ENCODE measurements at places on chromosomes 7 and 10.

GRCh38 chr7:25798344-25798743, 353.7 kb upstream of the NFE2L3 start:
- no peak for DNase-seq

GRCh38 chr10:29736366-29737073, 101.7 kb upstream of the SVIL start:
- peak; percentile 58 for DNase-seq

- no peak for DNase-seq
Observed at GRCh38 chr10:44968091-44968490, 8.5 kb downstream of the RASSF4 start.

DNA sequence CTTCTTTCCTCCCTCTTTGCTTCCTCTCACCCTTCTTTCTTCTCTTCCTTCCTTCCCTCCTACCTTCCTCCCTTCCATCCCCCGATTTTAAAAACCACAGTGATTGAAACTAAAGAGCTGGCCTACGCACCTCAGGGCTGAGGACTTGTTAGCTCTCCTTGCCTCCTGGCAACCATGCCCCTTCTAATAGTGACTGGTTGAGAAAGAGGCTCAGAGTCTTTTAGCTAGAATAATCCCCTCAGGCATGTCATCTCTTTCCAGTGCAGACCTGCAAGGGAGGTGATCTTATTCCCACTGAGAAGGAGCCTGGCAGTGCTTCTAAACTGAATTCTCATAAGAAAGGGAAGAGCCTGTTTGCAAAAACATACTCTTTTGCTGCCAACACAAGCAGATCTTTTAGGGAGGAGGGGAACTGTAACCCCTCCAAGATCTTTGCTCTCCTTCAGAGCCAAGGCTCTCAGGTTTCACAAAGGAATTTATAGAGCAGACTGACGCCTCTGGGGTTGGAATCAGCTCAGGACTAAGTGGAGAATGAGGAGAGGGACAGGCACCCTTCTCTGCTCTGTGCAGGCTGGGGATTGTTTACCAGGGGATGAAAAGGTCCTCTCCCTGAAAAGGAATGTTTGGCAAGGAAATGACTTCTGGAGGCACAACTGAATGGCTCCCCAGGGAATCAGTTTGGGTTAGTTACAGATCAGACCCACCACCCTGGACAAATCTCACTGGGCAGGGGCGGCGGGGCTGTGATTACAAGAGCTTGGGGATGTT, 9.4 kb upstream of the ANKRD1 start:
- peak; percentile 27 for DNase-seq

DNA sequence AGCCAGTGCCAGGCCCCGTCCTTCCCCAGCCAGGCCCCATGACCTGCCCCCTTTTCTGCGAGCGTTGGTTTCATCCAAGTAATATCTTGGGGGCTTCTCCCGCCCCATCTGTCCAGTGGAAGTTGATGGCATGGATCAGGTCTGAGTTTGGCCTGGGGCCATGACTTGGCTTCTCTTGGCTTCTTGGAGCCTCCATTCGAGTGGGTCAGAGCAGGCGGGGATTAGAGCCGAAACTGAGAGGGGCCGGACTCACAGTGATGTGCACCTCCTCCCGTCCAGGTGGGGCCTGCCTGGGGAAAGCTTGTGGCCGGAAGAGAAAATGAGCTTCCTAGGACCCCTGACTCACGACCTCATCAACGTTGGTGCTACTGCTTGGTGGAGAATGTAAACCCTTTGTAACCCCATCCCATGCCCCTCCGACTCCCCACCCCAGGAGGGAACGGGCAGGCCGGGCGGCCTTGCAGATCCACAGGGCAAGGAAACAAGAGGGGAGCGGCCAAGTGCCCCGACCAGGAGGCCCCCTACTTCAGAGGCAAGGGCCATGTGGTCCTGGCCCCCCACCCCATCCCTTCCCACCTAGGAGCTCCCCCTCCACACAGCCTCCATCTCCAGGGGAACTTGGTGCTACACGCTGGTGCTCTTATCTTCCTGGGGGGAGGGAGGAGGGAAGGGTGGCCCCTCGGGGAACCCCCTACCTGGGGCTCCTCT, 15.1 kb upstream of the LIMK1 start:
- no peak for DNase-seq

DNA sequence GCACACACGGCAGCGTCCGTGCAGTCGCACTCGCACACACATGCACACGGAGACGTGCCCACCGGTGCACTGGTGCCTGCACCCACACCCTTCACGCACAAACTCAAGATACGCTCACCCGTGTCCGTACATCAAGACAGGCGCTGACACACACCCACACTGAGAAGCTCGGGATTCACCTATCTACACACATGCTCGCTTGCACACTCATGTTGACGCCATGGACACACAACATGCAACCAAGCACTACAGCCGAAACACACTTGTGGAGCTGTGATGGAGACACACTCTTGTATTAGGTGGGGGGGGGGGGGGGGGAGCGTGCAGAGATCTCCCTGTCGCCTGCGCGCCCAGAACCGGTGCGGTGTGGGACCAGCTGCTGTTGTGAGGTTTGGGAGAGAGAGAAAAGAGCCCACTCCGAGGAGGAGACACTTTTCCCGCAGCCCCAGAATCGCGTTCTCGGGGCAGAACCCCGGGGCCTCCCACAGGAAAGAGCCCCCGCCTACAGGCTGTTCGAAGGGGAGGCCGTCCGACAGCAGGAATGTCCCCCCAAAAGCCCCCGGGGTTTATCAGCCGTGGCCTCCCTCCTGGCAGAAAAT, 605 bp upstream of the NFKB2 start:
- DNase-seq, result no peak

DNA sequence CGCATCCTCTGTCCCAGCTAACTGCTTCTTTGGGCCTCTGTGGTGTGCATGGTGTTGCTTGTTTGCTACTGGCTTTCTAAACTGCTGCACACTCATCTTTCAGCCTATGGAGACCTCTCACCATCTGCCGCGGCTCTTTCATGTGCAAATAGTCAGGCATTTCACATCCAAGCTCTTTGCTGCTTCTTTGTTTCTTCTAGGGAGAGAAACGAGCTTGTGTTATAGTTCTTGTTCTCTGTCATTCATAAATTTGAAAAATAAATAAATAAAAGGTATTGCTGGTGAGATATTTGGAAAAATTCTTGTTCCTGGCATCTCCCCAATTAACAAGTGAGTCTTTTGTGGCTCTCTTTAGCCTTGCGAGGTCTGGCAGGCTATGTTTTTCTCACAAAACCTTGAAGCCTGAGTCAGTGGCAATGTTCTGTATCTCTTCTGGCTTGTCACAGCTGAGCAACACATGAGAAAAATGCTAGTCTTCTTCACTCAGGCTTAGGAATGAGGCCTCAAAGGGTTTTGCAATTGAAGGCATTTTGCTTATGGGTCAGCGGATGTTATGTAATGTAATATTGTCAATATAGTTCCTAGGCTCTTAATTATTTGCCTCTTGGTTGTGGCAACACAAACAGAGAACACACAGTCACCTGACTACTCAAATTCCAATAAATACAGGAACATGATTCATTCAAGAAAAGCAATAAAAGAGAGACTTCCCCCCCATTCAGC, 274.0 kb downstream of the FRMD4A start:
- DNase-seq, result no peak

- DNase-seq, result no peak
Observed at GRCh38 chr10:86712317-86712707, 44.0 kb downstream of the LDB3 start.

- no peak for DNase-seq
Observed at GRCh38 chr7:44976746-44977196, 2.0 kb downstream of the MYO1G start.

- DNase-seq, result peak; percentile 33
Observed at GRCh38 chr7:111730476-111731300, 168.4 kb upstream of the IMMP2L start.

- no peak for DNase-seq
Observed at GRCh38 chr10:107028236-107028635, 136.3 kb downstream of the SORCS1 start.

GRCh38 chr10:6409971-6410643, 170.0 kb downstream of the PRKCQ start:
- DNase-seq, result no peak

DNA sequence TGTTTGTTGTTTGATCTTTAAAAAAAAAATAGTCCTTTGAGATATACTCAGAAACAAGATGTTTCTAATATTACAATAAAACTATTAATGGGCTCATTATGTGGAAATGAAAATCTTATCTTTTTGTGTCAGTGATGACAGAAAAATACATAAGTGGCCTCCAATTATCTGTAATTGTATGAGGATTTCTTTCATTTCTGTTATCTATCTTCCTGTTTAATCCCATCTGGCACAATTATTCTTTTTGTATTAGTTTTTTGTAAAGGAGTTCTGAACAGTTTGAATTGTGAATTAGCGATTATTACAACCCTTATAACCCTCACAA, 270.8 kb downstream of the BBS9 start:
- DNase-seq, result no peak

- DNase-seq, result peak; percentile 11
Observed at GRCh38 chr10:18610517-18610916, 40.9 kb downstream of the NSUN6 start.

DNA sequence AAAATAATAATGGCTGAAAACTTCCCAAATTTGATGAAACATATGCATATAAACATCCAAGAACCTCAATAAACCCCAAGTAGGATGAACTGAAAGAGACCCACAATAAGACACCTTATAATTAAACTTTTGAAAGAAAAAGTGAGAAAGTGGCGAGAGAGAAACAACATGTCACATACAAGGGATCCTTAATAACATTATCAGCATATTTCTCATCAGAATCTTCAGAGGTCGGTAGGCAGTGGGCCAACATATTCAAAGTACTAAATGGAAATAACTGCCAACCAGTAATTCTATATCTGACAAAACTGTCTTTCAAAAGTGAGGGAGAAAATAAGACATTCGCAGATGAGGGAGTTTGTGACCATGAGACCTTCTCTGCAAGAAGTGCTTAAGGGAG, 16.6 kb upstream of the CCDC6 start:
- DNase-seq, result no peak

GRCh38 chr10:116076621-116077020, 196.4 kb downstream of the GFRA1 start:
- no peak for DNase-seq

- no peak for DNase-seq
Observed at GRCh38 chr7:91894781-91895480, 14.4 kb upstream of the MTERF1 start.

DNA sequence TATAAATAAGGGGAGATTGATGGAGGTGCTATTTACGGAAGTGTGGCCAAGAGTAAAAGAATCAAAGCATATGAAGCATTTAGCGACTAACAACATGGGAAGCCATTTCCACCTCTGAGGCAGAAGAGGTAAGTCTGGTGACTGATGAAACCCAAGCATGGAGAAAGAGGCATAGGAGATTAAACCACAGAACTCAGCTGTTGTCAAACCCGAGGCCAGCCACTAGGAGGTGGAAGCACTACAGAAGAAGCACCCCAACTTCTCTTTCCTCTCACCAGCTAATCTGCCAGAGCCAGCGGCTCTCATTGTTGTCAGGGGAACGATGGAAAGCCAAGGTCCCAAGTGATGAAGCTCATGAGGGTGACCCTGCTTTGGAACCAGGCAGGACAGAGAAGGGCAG, 19.6 kb upstream of the CNTNAP2 start:
- no peak for DNase-seq

- DNase-seq, result no peak
Observed at GRCh38 chr7:108147031-108147563, 16.9 kb upstream of the LAMB4 start.

GRCh38 chr10:14409856-14410458, 79.2 kb upstream of the FRMD4A start:
- DNase-seq, result no peak

GRCh38 chr7:32774541-32774951, 117.0 kb downstream of the KBTBD2 start:
- DNase-seq, result no peak

GRCh38 chr7:36564489-36564888, 159.8 kb downstream of the AOAH start:
- DNase-seq, result no peak

- no peak for DNase-seq
Observed at GRCh38 chr7:367351-367901, 77.5 kb downstream of the FOXL3 start.

DNA sequence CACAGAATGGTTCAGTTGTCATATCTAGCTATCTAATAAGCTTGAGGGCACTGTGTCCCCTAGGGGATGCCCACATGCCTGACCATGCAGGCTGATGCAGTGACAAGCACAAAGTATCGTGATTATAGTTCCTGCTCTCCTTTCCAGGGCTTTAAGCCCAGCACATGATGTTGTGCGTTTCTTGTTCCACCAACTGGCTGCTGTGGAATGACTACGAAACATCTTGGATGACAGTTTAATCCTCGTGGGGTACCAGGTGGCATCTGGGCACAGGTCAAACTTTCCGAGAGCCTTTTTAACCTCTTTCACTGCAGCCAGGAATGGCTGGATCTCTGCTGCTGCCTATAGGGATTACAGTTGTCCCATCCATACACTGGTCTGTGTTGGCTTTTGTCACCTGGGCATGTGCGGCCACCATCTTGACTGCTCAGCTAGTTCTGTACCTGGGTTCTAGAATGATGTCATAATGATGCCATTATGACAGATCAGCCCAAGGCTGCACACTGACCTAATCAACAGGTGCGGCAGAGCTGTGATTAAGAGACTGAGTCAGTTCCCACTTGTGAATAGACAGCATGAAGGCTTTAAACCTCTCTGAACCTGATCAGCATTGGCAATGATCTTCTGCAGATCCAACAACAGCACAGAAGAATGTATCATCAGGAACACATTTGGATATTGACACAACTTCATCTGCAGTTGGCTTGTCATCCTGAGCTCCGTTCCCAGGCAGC, 144.1 kb downstream of the DLG5 start:
- DNase-seq, result no peak

GRCh38 chr7:44264221-44264931, 61.0 kb downstream of the CAMK2B start:
- DNase-seq, result no peak

DNA sequence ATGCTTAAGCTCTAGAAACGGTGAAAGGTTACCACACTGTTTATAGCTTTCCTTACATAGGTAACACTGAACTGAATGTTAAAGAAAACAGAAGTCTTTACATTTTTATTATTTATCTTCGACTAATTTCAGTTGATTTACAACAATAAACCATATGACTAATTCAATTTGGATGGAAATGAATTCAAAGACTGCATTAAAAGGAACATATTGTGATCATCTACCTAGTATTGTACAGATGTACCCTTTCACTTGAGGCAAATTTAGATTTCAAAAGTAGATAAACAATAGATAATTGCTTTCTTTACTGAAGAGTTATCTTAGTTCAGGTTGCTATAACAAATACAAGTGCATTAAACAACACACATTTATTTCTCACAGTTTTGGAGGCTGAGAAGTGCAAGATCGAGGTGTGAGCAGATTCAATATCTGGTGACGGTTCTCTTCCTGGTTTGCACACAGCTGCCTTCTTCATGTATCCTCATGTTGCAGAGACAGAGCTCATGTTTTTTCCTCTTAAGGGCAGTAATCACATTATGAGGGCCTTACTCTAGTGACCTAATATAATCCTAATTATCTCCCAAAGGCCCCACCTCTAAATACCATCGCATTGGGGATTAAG, 15.0 kb upstream of the ARMC3 start:
- no peak for DNase-seq

- DNase-seq, result no peak
Observed at GRCh38 chr10:47092831-47093230, 181.6 kb downstream of the PTPN20 start.

GRCh38 chr7:65955718-65956117, 26.3 kb downstream of the GUSB start:
- no peak for DNase-seq

Data from neuronal stem cell (in vitro differentiated cells).